Stimulated activated CD8-positive, alpha-beta memory T cell treated with anti-CD3 and anti-CD28 coated beads, Interleukin-7, amount 100 ng/mL, for 4 hours (primary cell): ENCODE measurements at places on chromosomes 1 and 21.
A peak's percentile ranks its signal among the peaks of the same experiment; 100 is the strongest.

DNA sequence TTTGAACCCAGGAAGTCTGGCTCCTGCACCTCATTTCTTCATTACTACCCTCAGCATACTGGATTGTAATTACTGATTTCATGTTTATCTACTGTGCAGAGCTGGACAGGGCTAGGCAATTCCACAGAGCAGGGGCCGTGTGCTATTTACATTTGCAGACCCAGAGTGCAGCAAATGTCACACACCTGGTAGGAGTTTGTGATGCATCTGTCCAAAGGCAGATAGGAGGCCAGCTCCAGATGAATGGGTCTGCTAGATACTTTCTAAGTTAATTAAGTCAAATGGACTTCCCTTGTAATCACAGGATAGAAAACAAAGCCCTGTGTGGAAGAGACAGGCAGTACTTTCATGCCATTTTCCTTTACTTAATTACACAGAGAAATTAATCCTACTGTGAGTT is 46.2 kb downstream of the PGBD5 start:
- DNase-seq: no peak

GRCh38 chr1:87356591-87356990 is 27.9 kb downstream of the LMO4 start:
- no peak for DNase-seq

DNA sequence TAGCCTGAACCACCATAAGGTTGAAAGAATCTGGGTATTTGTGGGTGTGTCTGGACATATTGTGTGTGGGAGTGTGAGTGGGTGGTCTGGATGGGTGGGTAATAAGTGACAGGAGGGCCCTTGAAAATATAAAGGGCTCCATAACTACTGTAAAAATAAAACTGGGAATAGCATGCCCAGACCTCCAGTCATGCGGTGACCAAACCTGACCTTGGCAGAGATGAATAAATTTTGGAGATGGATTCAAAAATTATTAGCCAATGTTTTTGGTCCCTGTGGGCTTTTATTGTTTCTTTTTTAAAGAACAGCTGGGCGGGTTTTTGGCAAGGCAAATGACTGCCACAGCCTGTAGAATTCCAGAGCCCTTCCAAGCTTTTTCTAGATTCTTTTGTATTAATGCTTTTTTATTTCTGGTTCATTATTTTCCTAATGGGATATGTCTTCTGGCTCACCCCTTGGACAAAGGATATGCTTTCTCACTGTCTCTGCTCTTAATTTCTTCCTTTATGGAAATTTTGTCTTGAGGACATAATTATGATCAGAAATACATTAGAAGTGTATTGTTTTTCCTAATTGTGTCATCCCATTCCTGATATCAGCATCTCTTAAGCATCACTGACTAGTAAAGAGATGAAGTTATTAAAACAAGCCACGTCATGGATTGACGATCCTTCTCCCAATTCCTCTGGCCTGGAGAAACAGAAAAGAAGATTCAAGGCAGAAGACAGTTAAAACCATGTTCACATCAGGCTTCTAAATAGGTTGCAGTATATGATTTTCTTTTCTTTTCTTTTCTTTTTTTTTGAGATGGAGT is 69.5 kb downstream of the NTMT2 start:
- DNase-seq: no peak

- no peak for DNase-seq
Measured at GRCh38 chr1:39080831-39081270, 54.7 kb downstream of the NDUFS5 start.

DNA sequence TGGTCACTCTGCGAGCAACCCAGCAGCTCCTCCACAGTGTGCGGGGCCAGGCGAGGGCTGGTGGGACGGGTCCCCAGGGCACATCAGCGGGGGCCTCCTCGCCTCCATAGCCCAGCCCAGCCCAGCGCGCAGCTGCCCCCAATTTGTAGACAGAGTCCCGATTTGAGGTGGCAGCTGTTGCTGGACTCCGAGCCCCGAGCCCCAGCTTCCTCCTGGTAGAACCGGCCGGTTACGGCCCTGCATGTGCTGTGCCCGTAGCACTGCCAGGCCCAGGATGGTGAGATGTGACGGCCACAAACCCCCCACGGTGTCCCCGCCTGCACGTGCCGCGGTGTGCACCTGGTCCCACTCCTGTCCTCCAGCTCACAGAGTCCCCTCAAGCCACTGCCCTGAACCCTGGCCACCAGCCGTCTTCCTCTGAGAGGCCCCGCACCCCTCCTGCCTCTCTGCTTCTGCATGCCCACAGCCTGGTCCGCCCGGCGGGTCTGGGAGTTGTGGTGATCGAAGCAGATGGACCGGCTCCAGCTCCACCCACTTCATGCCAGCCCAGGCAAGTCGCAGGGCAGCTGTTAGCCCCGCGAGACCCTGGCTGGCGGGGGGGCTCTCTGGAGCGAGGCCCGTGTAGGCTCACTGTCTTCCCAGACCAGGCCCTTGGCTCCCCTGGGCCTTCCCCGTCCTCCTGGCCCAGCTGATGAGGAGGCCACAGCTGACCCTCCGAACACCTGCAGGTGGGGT is 55.5 kb downstream of the MORN1 start:
- DNase-seq: no peak

- DNase-seq: no peak
Measured at GRCh38 chr1:62213075-62213914, 18.6 kb downstream of the L1TD1 start.

- no peak for DNase-seq
Measured at GRCh38 chr1:20792196-20792595, 5.1 kb upstream of the HP1BP3 start.

DNA sequence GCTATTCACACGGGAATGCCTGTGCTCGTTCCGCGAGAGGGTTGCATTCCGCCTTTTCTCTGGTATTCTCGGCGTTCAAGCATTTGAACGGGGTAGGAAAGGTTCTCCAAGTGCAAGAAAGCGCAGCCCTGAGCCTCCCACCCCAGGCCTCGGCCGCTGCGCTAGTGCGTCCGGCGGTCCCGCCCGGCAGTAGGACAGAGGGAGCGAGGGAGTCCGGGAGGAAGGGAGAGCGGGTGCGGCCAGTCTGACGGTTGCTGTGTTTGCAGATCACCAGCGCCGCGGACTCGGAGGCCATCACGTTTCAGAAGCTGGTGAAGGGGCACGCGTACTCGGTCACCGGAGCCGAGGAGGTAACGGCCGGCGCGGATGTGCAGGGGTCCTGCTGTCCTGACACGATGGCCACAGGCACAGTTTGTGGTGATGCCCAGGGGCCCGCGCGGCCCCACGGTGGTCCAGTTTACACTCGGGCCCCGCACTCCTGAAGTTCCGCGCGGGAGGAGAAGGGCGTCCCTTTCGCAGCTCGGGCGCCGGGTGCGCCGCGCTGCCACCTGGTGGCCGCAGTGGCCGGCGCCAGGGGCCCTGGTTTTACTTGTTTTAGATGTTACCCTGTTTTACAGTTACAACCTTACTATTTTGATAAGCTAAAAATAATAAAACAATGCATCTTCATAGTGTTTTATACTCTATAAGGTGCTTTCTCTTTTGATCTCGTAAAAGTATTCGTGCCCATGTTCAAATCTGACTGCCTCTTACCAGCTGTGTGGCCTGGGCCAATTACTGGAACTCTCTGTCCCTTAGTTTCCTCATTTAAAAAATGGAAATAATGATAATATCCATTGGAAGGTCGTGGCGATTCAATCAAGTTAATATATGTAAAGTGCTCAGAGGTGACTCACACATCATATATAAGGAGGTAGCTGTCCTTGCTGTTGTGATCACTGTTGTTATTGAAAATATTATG is 36.7 kb downstream of the CAPN2 start:
- peak; percentile 47 for DNase-seq

- no peak for DNase-seq
Measured at GRCh38 chr1:152681616-152682015, 4.3 kb upstream of the LCE2B start.

- peak; percentile 71 for DNase-seq
Measured at GRCh38 chr1:43836267-43836951, 97.2 kb upstream of the ARTN start.

- no peak for DNase-seq
Measured at GRCh38 chr1:47722909-47723580, 274.1 kb downstream of the TRABD2B start.

DNA sequence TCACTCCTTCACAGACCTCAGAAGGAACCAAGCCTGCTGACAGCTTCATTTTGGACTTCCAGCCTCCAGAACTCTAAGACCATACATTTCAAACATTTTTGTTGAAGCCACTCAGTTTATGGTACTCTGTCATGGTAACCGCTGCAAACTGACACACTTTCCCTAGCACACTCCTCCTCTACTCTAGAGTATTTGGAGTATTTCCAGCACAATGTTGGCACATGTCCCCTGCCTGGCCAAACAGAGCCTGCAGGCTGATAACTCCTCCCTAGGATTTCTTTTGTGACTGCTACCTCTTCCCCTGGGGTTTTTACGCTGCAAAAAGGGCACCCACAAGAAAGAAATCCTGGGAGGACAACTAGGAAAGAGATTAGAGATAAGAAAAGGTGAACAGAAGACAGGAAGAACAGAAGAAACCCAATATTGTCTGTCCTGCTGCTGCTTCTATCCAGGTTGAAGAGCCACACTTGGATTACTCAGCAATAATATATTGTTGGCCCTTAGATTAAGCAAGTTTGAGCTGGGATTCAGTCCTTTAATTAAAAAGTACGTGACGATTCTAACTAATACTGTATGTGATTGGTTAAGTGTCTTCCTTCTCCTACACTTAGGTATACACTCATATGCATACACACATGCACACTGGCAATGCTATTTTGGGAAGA is 844.1 kb downstream of the LTN1 start:
- no peak for DNase-seq

DNA sequence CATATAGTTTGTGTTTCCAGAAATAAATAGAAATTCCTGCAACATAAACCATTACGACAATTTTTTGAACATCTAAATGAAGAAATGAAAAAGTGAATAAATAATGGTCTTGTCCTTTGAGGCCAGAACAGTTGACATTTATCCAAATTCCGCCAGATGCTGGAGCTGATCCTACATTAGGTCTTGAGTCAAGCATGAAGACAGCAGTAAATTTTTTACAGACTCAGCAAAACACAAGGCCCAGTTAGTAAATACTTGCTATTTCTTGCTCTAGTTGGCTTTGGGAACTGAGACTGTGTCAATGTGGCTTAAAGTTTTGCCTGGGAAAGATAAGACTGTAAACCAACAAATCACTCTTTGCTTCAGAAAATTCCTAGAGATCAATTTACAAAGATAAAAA is 540.1 kb upstream of the RGS18 start:
- DNase-seq: no peak

DNA sequence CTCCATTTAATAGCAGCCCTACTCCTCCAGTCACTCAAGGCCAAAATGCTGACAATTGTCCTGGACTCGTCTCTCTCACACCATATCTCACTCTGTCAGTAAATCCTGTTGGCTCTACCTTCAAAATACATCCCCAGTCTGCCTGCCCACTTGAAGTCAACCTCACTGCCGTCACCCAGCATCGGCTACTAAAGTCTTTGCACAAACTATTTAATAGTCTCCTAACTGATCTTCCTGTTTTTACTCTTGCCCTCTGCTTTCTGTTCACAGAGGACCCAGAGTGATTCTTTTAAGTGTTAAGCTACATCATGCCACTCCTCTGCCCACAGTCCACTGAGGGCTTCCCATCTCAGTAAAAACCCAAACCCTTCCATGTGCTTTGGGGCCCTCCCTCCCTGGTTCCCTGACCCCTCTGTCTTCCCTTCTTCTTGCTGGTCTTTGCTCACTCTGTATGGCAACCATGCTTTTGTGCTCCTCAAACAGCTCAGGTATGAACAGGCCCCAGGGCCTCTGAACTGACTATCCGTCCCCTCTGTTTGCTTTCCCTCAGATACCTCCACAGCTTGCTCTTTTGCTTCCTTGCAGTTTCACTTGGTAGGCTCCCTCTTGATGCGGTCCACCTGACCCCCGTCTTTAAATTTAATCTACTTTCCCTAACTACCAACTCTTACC is 19.0 kb downstream of the RNASEL start:
- no peak for DNase-seq

DNA sequence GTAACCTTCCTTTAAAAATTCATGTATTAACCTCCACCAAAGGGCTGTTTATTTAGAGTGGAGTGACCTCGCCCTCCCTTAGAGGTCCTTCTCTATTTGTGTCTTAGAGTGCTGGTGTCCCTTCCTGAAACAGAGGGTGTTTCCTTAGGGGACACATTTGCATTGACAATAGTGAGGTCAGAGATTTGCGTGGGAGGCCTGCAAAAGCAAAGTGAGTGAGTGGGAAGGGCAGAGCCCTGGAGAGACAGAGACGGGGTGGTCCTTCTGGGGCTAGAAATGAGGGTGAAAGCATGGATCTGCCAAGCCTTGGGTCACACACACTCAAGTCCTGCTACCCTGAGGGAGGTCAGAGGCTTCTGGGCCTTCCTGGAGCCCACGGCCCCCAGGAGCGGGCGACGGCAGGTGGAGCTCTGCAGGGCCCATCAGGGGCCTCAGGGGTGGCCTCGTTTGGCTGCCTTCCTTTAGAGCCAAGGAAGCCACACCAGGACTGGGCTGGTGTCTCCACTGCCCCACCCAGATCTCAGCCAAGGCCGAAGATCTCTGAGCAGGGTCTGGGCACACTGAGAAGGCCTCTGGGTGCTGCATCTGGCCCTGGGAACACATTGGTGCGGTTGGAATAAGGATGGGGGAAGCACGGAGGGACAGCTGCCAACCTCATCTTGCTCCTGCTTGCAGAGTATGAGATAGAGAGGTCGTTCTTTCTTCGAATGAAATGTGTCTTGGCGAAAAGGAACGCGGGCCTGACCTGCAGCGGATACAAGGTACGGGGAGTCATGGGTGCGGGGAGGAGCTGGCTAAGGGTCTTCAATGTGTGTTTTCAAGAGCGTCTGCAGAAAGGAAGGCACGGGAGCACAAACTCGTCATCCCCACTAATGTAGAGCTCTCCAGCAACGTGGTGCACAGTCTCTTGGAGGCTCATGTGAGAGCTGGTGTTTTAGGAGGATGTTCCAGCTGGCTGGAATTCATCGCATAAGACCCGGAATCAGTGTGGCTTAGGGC is 23.8 kb downstream of the SIM2 start:
- DNase-seq: no peak

GRCh38 chr1:173383351-173383750 is 93.8 kb upstream of the PRDX6 start:
- no peak for DNase-seq

GRCh38 chr1:211638689-211639101 is 36.7 kb downstream of the NEK2 start:
- no peak for DNase-seq

DNA sequence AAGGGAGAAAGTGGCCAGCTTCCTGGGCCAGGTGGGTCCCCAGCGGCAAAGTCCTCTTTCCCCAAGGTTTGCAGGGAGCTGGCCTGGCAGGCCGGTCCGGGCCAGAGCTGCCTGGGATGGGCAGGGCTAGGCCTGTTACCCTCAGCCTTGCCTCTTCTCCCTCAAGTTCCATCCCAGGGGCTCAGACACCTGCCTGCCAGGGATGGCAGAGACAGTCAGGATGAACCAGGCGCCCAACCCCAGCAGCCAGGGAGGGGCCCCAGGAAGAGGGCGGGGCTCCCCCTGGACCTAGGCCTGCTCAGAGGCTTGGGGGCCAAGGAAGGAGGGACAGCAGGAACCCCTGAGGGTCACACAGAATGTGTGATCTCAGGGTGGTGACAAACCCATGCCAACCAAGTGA is 120.6 kb downstream of the CASZ1 start:
- no peak for DNase-seq

GRCh38 chr1:2228157-2228594 is at the start of gene SKI:
SKI (plus strand) TSS chr1:2228319; CDS start chr1:2228767, 448 bp downstream.
- DNase-seq: no peak
